Fibroblast of lung (primary cell): ENCODE measurements at places on chromosomes 6 and 20.

DNA sequence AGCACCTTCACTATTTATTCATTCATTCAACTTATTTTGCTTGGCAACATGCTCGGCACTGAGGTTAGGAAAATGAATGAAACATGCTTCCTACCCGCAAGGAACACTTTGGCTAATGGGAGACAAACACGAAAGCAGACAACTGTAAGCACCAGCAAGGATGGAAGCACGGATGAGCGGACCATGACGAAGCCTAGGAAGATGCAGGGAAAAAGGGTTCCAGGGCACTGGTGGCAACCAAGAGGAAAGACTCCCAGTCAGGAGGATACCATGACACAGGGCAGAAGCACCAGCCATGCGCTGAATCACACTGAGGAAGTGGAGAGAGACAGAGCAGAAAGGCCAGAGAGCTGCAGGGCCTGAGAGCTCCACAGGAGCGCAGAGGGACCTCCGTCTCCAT lies 9.8 kb downstream of the PDE10A start:
- DNase-seq, result no peak

DNA sequence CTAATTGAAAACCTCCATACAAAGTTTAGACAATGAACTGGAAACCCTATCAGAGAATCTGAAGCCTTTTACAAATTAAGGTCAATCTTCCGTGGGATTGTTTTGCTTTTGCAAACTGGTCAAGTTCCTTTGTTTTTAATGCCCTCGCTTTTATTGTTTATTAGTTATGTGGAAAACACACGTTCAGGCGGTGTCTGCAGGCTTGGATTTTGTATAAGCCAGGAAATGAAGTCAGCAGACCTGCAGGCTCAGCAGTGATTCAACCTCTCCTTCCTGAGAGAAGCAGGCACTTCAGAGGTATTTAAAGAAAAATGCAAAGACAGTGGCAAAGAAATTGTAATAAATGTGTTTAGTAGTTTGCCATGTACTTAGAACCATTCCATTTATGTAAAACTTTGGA lies 103.4 kb upstream of the PDE10A start:
- DNase-seq, result peak; percentile 27

- no peak for DNase-seq
Observed at GRCh38 chr20:57475388-57476083, 49.4 kb downstream of the CTCFL start.

GRCh38 chr6:33882154-33882553 lies 78.4 kb upstream of the MLN start:
- DNase-seq, result peak; percentile 27

DNA sequence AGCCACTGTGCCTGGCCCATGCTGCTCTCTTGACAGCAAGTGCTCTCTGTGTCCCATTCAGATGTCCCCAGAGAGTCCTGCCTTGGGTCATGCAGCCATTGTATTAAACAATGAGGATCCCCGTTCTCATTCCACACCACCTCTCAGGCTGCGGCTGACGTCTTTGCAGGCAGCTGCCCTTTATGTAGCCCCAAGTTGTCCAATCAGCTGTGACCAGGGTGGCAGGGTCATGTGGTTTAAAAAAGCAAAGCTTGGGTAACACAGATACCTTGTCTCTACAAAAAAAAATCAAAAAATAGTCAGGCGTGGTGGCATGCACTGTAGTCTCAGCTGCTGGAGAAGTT lies 13.2 kb downstream of the GCNT2 start:
- no peak for DNase-seq

DNA sequence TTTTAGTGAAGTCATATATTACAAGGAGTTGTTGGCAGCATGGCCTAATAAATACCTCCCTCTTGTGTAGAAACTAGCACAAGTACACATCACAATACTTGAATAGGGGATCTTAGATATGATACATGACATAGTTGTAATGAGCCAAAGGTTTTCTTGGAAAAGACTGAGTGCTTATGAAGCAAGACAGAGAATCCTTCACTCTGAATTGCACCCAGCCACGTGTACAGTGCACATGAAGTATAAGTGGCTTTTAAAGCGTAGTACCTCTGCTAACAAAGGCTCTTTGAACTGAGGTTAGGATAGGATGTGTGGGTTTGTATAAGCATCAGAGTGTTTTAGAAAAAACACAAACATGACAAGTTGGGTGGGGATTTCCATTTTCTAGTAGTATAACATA lies 145.5 kb upstream of the STMND1 start:
- no peak for DNase-seq

DNA sequence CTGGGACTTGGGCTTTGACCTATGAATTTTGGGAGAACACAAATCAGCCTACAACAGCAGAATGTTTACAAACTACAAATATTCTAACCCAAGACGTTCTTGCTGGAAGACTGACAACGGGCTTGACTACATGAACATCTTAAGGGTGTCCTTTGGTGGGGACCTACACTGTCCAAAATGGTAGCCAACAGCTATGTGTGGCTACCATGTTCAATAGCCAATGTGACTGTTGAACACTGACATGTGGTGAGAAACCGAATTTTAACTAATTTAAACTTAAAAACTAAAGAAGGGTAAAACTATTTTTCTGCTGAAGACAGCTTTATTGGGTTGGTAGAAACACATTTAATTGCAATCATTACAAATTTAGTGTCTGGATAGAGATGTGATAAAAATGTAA lies 30.1 kb downstream of the LINC00237 start:
- no peak for DNase-seq

- no peak for DNase-seq
Observed at GRCh38 chr6:3293271-3294155, 34.8 kb downstream of the PSMG4 start.
